ENCODE measurements at places on chromosomes 11 and 22.
A peak's percentile ranks its signal among the peaks of the same experiment; 100 is the strongest.

DNA sequence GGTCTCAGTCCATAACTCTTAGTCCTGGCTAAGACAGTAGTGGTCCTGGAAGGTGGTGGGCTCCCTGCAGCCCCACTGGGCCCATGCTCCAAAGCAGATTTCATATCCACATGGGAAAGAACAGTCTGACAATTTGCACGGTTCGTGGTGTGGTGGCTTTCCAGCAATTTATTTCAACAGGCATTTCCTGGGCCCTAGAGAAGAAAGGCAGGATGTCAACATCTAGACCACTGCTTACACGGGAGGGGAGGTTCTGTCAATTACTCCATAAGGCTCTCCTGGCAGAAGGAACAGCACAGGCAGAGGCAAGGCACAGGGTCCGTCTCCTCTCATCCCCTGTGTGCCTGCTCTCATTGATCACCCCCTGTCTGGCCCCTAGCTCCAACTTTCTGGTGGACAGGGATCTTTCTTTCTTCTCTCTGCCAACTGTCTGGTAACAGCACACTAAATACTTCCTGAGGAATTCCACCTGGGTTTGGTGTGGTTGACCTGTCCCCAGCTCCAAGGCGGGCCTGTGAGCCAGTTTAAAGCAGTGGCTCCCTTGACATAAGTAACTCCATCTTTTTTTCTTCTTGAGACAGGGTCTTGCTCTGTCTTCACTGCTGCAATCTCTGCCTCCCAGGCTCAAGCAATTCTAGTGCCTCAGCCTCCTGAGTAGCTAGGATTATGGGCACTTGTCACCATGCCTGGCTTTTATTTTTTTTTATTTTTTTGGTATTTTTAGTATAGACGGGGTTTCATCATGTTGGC is 5.1 kb upstream of the A4GALT start:
- DNase-seq = no peak

DNA sequence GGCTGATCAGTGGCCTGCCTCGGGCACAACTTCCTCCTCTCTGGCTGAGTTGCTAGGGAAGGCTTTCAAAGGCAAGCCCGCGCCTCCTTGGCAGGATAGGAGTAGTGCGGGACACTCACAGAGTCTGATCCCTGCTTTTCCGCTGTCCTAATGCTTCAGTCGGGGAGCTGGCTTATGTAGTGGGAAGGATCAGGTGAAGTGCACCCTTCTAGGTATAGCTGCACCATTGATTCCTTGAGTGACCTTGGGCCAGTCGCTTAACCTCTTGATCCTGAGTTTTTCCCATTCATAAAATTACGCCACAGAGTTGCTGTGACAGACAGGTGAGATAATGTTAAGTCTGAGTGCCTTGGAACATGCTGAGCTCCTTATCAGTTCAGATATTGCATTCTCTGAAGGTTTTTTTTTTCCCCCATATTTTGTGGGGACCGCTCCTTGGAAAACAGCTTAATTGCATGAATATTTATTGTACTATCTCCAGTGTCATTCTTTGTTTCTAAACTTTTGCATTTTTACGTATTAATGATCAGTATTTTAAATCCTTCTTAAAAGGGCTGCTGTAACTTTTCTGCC is 961 bp downstream of the IPO7 start:
- no peak for DNase-seq

GRCh38 chr11:9703280-9703679 is 39.4 kb downstream of the SWAP70 start:
- DNase-seq = no peak

DNA sequence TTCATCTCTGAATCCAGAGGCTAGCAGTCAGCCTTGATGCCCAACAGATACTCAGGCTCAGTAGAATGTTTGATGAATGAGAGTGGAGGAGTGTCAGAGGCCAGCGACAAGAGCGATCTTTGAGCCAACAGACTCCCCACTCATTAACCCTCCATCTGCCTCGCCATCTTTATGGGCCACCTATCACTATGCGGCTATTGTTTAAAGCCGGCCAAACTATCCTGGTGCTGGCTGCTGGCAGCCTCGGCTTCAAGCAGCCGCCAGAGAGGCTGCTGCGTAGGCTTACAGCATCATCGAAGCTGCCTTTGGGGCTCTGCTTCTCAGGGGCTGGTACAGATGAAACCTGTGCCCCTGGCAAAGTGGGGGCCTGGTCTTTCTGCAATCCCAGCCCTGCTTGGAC is 525.6 kb downstream of the INSC start:
- DNase-seq = no peak

DNA sequence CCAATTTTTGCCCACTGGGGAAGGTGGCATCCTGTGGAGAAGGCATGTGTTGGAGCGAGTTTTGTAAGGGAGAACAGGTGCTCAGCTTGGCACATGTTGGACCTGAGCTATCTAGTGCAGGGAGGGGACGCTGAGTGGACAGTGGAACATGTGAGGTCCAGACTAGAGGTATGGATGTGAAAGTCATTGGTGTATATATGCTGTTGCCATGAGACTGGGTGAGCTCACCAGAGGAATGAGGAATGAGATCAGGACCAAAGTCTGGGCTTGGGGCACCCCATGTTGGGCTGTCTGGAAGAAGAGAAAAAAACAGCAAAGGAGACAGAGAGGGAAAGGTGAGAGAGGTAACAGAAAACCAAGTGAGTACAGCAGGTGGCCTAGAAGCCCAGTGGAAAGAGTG is 12.3 kb upstream of the SYT7 start:
- DNase-seq = no peak

- DNase-seq = no peak
These were observed 5.4 kb upstream of the OR52L1 start for GRCh38 chr11:5992150-5992549.

GRCh38 chr11:44752713-44753112 is 26.0 kb downstream of the TSPAN18 start:
- DNase-seq = no peak

DNA sequence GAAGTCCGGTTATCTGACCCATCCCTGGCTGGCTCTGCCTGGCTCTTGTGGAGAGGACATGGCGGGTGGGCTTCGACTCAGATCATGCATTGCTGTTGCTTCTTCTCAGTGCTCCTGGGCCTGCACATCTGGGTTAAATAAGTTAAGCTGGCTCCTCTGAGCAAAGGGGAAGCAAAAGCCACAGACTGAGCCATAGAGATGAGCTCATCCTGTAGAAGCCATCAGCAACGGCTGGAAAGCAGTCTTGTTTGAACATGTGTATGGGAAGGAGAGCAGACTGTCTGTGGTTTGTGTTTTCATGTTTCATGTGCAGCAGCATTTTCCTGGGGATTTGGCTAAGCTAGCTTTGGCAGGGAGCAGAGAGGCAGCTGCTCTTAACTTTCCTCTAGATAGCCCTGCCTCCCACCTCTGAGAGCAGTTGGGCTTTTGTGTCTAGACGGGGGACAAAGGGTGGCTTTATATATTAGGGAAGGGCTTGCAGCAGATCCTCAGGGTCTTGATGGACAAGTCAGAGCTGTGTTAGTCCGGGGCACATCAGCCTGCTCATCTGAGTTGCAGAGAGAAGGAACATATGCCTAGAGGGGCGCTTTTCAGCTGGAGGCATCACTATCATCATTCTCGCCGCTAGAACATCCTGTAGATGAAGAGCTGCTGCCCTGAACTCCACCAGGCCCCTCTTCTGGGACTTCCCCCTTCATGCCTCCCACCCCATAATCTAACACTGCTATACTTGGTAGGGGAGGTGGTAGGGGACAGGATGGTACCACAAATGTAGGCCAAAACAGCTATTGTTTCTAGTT is 14.9 kb downstream of the DCPS start:
- DNase-seq = peak; percentile 43

DNA sequence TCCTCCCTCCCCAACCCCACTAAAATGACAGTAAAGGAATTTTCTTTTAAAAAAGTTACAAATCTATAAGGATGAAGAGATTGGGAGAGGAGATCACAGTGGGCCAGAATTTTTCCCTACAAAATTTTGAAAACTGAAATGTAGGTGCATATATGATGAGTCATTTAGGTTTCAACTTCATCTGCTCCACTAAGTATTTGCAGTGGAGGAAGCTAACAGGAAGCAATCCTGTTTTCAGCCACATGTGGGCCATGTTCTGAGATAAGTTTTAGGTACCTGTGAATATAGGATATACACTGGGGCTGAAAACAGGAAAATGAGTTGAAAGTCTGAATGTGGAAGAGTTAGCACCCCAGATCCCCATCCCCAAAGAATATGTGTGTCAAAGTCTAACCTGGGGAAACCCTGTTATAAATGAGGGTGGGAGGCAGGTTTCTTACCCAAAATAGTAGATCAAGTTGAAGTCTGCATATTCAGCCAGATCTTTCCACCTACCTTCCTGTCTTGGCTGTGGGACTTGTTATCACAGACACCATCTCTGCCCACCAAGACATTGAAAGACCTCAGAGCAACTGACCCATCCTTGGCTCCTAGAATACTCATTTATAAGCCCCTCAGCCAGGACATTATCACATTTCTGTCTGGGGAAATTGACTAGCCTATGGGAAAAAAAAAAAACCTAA is 87.3 kb downstream of the PACS1 start:
- peak; percentile 59 for DNase-seq

GRCh38 chr11:47967577-47968525 is 12.5 kb upstream of the PTPRJ start:
- no peak for DNase-seq

- peak; percentile 92 for DNase-seq
These were observed 51.5 kb downstream of the FAM181B start for GRCh38 chr11:82682003-82682751.

DNA sequence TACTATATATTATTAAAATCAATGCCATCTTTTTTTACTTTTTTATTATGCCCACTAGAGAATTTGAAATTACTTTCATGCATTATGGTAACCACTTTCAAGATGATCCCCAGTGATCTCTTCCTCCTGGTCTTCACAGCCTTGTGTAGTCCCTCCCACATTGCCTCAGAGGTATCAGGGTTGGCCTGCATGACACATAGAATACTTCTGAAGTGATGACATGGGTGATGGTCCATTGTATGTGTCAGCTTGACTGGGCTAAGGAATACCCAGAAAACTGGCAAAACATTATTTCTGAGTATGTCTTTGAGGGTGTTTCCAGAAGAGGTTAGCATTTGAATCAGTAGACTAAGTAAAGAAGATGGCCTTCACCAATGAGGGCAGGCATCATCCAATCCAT is 14.2 kb upstream of the ISX start:
- no peak for DNase-seq

DNA sequence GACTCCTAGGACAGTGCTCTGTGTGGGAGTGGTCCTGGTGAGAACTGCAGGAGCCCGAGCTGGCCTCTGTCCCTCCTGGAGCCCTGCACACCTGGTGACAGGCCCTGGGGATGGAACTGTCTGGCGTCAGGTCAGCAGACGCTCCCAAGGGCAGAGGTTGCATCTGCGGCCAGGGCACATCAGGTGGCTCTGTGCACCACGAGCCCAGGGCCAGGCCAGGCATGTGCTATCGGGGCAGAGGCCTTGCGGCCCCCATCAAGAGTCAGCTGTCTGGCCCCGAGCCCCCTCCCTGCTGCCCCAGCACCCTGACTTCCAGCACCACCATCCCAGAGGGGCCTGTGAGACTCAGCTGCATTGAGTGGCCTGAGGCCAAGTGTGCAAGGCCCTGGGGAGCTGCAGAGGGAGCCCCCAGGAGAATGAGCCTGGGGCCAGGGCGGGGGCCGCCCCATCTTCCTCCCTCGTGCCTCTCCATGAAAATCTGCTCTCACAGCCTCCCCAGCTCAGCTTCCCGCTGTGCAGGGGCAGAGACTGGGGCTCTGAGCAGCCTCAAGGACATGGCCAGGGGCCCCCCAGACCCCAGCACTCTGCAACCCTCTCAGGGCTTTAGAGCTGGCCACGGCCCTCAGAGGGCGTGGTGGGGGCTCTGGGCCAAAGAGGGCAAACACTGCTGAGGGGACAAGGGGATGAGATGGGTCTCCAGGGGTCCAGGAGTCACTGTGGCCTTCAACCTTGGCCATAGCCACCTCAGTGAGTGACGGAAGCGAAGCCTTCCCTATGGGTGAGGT is 56.4 kb downstream of the RTL6 start:
- no peak for DNase-seq

DNA sequence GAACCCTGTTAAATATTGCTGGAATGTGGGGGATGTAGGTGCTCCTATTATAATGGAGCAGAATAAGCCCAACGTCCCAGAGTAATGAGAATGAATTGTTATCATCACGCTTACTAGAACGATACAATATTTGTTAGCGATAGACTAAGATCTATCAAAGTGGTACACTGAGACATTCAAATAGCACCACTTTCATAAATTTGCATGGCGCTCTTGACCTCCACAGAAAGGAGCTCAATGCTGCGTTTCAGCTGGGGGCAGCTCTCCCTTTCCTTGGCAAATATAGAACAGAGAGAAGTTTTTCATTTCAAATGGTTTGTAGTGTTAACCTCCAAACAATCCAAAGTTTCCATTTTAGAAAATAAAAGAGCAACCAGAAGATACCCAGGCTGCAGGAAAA is 38.2 kb upstream of the BLID start:
- DNase-seq = no peak

DNA sequence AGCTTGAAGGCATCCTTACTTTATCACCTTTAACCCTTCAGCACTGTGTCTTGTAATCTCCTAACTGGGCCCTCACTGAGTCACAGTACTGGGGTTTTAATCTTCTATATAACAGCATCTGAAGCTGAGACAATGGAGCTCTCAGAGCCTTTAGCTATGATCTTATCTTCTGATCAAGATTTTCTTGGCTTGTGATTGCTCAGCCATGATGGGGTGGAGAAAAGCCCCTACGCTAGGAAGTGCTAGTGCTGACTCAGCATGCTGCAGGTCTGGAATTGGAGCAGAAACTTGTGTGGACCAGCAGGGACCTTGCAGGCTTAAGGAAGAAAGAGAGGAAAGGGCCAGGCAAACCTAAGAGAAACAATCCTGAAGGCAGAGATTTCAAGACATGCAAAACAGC is 71.7 kb upstream of the EED start:
- peak; percentile 54 for DNase-seq

DNA sequence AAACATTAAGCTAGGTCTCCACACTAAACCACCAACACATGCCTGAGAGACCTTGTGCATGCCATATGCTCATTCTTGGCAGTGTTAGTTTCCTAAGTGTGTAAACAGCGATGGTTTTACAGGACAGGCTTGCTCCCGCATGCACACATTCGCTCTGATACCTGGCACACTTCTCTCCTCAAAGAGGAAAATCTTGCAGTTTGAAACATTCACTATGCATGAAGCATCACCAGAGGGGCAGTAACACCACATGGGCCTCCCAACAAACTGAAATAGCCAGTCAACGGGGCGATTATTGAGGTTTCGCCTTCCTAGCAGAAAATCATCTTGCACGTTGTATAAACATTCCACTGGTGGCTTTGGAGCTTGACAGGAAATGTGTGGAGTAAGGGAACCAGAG is 52.6 kb downstream of the ABTB2 start:
- DNase-seq = no peak

GRCh38 chr11:19903620-19904069 is 191.0 kb downstream of the NAV2 start:
- DNase-seq = peak; percentile 78

- no peak for DNase-seq
These were observed 82.2 kb upstream of the GRK3 start for GRCh38 chr22:25482091-25482760.

Measured in PC-3 (cell line).